ENCODE measurements at places on chromosomes 2 and 18. TPM values are rescaled to one million over a fixed set of nuclear protein-coding genes. Genes with fewer than 3 reads are reported as not detected.

- peak; percentile 4 for DNase-seq
Observed at GRCh38 chr18:44742718-44743311, 62.1 kb downstream of the SETBP1 start.

- DNase-seq = no peak
Observed at GRCh38 chr2:45018023-45018422, 8.8 kb upstream of the SIX2 start.

DNA sequence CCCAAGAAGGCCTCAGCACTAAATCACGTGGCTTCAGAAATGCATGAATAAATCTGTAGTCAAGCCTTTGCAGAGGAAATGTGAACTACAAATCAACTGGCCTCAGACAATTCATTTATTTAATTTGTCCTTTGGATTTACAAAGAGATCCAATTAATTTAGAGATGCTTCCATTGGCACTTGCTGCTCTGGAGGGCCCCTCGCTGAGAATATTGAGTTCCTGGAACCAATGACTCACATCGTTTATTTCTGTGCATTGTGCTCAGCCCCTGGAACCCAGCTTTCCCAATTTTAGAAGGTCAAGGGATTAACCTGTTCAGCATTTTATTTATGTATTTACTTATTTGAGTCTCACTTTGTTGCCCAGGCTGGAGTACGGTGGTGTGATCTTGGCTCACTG, 47.2 kb upstream of the MGAT4A start:
- no peak for DNase-seq

TUBB8B gene
- not detected for polyA plus RNA-seq

- no peak for DNase-seq
Observed at GRCh38 chr2:236753606-236754270, 184.1 kb downstream of the ACKR3 start.

TCF4 gene
- polyA plus RNA-seq = 47.3 TPM

DNA sequence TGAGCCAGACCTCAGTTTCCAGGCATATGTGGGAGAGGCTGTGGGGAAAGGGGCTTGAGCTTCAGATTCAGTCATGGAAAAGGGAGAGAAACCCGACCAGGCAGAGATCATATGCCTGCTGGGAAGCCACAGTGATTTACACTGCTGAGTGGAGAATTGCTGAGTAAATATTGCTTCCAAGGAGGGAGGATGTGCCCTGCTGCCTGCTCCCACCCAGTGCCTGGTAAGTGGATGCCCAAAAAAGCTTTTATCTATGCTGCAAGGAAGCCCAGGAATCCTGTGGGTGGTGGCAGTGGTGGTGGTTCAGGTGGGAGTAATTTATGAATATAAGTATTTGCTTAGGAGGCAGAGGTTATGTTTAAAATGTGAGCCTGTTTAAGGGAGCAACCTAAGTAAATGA, 39.5 kb downstream of the INO80C start:
- DNase-seq = no peak

DYNAP gene
- not detected for polyA plus RNA-seq

QPCT gene
- polyA plus RNA-seq = 11.2 TPM

GRB14 gene
- polyA plus RNA-seq = not detected

- DNase-seq = no peak
Observed at GRCh38 chr18:4351005-4351404, 104.1 kb downstream of the DLGAP1 start.

DNA sequence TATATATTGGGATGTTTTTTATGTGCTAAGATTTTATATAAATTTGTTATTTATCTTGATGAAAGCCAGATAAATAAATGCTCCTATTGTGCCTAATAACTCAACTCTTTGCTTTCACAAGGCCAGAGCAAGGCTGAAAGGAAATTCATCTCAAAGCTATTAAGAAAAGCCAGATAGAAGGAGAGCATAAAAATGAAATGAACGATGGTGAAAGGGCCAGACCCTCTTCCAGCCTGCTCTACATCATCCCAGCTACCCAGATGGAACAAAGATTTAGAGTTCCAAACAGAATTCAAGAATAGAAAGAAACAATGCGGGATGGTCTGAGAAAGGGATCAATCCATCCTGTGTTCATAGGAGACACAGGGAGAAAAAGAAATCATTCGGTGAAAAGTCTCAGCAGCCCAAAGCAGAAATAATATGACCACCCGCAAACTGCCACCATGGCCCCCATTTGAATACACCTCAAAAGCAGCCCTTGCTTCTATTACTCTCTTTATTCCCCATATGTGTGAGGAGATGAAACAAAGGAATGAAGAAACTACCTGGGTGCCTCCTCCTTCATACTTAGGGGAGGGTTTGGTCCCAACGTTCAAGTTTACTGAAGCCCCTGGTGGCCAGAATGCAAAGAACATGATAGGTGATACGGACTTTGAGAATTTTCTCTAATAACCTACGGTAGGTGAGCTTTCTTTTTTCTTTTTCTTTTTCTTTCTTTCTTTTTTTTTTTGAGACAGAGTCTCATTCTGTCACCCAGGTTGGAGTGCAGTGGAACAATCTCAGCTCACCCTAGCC, 110.1 kb upstream of the FBXO11 start:
- DNase-seq = no peak

- DNase-seq = no peak
Observed at GRCh38 chr18:9260388-9261380, 73.9 kb upstream of the TWSG1 start.

- DNase-seq = no peak
Observed at GRCh38 chr2:8334866-8335325, 347.0 kb upstream of the ID2 start.

SLC5A7 gene
- polyA plus RNA-seq = not detected

GRCh38 chr2:215727507-215728503, 285.5 kb downstream of the MREG start:
- DNase-seq = no peak

DNA sequence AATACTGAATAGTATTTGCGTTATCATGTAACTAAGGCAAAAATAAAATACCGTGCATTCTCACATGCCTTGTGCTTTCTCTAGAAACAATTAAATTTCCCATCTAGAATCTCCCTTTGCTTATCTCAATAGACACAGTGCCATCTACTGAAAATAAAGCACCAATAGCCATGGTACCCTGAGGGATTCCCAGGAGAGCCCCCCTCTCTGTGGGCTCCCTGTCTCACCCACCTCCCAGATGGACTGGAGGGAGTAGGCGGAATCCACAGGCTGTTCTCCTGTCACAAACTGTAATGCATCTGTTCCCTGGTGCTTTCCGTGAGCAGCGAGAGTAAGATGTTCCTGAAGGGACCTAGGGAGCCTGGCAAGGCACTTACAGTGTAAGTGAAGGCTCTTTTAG, 112.4 kb upstream of the UPP2 start:
- DNase-seq = no peak

DNA sequence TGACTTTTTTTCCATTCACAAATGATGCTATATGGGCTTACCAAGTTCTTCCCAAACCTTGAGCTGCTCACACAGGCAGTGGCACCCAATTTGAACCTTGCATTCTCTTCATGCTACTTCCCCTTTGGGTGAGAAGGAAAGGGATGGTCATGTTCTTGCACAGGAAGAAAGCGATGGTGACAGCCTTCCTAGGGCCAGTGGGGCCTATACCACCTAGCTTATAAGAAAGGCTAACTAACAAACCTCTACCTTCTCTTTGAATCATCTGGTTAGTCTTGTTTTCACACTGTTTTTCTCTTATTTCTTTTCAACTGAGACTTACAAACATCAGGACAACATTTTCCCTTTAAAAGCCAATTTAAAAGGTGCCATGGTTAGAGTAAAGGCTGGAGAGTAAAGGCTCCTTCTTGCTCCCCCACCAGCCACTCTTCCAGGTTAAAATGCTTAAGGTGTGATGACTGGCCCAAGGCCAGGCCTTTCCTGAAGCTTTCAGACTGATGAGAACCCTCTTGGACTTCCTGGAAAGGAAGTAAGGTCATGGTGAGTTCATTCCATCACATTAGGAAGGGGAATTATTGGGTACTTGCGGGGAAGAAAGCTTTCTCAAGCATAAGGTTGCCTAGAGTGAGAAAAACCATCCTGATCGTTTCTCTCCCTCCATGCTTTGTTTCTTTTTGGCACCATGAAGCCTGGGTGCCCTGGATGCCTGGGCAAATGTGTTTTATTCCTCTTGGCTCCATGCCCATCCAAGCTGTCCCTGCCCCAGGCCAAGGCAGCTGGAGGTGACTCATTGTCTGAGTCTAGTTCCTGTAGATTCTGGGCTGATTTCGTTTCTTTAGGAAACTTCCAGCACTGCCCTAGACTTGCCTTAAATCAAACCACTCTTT, 41.4 kb upstream of the ITGB6 start:
- no peak for DNase-seq

DNA sequence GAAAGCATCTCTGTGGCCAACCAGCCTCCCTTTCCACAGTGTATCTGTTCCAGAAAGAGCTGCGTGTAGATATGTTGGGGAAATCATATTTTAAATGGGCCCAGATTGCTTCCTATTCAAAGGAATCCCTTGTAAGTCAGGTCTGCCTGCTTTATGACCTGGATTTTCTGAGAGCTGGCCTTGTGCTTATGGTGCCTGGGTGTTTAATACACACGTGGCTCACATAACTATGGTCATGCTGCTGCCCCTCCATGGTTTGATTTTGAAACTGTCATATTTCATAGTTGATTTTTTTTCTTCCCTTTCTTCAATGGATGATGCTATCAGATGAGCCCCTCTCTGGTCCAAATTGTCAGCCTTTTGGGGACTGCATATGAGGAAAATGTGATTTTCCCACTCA, 111.5 kb upstream of the CNGA3 start:
- DNase-seq = no peak

DNA sequence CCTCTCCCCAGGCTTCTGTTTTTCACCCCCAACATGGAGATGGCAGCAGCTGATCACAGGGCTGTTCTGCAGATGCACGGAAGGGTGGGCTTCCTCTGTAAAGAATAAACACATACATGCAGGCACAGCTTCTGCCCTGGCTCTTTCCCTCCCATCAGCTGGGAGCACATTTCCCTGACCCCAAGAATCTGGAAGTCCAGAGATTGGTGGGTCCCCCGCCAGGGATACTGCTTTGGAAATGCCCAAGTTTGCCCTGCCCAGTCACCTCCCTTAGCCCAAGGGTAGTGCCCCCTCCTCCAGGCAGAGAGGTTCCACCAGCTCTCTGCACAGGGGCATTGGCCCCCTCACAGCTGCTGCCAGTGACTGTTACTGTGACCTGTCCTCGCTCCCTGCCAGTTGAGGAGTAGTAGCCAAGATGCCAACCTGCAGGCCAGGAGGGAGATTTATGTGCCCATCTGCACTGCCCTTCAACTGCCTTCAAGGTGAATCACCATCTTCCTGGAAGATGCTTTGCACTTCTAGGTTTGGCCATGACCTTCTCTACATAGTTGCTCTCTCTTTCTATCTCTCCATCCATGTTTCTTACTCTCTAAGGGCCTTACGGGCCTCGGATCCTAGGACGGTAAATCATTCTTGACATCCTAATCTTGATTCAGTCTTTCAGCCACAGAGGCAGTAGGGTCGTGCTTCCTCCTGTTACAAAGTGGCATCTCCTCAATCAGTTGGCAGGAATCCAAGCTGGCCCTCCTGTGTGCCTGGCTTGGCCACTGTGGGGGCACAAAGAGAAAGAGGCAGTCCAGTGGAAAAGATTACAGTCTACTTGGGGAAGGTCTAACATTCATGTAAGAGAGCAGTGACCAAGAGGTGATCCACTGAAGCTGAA, 121.8 kb downstream of the CTIF start:
- no peak for DNase-seq

- no peak for DNase-seq
Observed at GRCh38 chr2:3125761-3126130, 251.9 kb downstream of the EIPR1 start.

- no peak for DNase-seq
Observed at GRCh38 chr2:2031101-2031500, 286.8 kb upstream of the PXDN start.
